Aorta (tissue), 5 donors: ENCODE measurements at places on chromosomes 2 and 18.

DNA sequence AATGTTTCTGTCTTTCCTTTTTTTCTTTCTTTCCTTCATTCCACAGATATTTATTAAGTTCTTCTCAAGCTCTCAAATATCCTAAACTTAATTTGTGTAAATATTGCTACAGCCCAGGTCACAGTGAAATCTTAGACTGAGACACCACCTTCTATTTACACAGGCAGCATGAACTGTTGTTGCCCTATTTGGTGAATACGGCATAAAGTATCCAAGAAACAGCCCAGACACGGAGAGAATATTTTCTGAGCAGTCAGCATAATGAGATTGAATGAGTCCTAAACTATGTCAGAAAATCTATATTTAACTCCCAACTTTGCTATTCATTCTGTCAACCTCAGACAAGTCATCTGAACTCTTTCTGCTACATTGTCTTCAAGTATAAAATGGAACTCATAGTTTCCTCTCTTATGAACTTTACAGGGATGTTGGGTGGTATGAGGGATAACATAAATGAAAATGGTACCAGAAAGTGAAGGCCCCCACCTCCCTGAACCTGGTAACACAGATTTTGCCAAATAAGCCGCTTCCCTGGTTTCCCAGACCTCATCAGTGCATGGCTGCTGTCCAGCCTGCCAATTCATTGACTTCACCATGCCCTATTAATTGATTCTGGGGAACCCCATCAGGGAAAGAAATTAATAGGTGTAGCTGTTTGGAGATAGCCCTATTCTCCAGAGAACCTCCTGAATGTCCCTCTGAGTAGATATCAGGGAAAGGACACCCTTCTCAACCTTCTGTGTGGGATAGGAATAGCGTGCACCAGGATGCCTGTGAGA lies 235.9 kb downstream of the SETBP1 start:
- no peak overlapping the region for H3K4me3 ChIP-seq
- H3K36me3 ChIP-seq: no peaks in the 10 kb centered on the region
- no peak for DNase-seq
- H3K27ac ChIP-seq: peak overlapping the region; percentile 98
- H3K4me1 ChIP-seq: peaks cover 10% of the 10 kb centered on the region
- H3K27me3 ChIP-seq: no peaks in the 10 kb centered on the region

- no peaks in the 10 kb centered on the region for H3K27me3 ChIP-seq
- H3K27ac ChIP-seq: no peak overlapping the region
- H3K4me3 ChIP-seq: no peak overlapping the region
- no peaks in the 10 kb centered on the region for H3K4me1 ChIP-seq
- H3K36me3 ChIP-seq: no peaks in the 10 kb centered on the region
- DNase-seq: no peak
Measured at GRCh38 chr2:101949304-101949703, 42.5 kb upstream of the IL1R2 start.

DNA sequence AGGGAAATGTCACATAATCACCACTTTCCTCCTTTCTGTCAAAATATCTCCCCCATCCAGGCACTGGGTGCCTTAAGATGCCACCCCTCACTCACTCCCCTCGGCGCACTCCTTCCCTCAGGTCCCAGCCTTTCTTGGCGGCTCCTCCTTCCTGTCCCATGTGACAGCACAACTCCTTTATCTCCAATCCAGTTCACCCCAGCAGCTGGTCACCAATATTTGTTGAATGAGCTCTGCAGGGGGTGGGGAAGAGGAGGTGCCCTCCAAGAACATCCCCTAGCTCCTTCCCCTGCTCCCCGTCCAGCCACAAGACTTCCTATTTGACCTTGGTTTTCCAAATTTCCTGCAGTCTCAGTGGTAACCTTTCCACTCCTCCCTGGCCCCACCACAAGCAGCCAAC lies 31.6 kb upstream of the ID2 start:
- no peaks in the 10 kb centered on the region for H3K36me3 ChIP-seq
- peak; percentile 21 for DNase-seq
- no peaks in the 10 kb centered on the region for H3K27me3 ChIP-seq
- H3K27ac ChIP-seq: no peak overlapping the region
- no peak overlapping the region for H3K4me3 ChIP-seq
- no peaks in the 10 kb centered on the region for H3K4me1 ChIP-seq

GRCh38 chr18:10293966-10294365 lies 160.5 kb upstream of the APCDD1 start:
- H3K27me3 ChIP-seq: no peaks in the 10 kb centered on the region
- no peaks in the 10 kb centered on the region for H3K4me1 ChIP-seq
- H3K4me3 ChIP-seq: no peak overlapping the region
- no peaks in the 10 kb centered on the region for H3K36me3 ChIP-seq
- no peak overlapping the region for H3K27ac ChIP-seq

- H3K4me3 ChIP-seq: no peak overlapping the region
- DNase-seq: no peak
- H3K4me1 ChIP-seq: no peaks in the 10 kb centered on the region
- no peaks in the 10 kb centered on the region for H3K27me3 ChIP-seq
- H3K27ac ChIP-seq: no peak overlapping the region
Measured at GRCh38 chr2:48774251-48774650, 18.7 kb upstream of the LHCGR start.
